Heart left ventricle (tissue), 16 donors: ENCODE measurements at places on chromosomes 11 and 22. TPM values are rescaled to one million over a fixed set of nuclear protein-coding genes. Genes with fewer than 3 reads are reported as not detected.

DNA sequence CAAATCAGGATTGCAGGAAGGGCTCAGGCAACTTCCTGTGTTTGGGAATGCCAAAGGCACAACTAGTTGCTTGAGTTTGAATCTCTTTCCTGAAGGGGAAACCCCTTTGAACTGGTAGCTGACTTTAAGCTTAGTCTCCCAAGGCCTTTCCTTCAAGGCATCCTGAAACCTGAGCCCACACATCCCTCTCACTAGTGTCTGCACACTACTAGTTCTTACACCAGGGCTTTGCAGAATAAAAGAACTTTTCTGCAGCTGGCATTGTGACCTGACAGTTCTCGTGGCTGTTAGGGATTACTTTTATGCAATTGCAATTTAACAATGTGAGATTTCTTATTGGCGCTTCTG, 95.4 kb downstream of the EXT2 start:
- no peak for DNase-seq

- no peak for DNase-seq
Measured at GRCh38 chr11:45949992-45950407, 27.5 kb downstream of the LARGE2 start.

DNA sequence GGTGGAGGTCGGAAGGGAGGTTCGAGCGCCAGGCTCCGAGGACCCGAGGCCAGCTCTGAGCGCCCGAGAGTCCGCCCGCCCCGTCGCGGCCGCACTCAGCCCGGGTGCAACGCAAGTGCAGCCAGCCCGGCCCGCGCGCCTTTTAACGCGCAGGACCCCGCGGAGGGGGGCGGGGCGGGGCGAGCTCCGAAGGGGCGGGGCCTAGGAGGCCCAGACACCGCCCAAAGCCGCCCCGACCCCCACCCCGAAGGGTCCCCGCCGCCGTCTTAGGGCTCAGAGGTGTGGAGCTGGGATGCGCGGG, at the start of gene PHOX2A:
Gene PHOX2A, minus strand, starts transcription at position 117 of the 301 bp plus-strand sequence. CDS start 172 bp downstream, outside the sequence.
- no peak for DNase-seq

GRCh38 chr11:104146421-104146820, 17.5 kb downstream of the PDGFD start:
- no peak for DNase-seq

DNA sequence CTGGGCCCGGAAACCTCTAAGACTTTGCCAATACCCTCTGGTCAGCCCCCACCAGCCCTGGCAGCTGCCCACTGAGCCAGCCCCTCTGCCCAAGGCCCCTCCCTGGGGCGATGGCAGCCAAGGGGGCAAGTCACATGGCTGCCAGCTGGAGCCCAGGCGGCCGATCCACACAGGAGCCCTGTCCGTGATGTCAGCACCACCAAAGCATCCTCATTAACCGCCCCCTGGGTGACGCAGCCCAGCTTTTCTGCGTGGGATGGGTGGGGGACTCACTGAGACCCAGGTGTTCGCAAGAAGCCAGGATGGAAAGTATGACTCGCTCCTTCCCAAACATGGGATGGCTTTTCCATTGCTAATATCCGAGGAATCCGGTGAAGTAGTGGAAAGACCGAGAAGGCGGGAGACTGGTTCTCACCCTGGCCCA, 46.6 kb upstream of the WNT7B start:
- DNase-seq: no peak

- DNase-seq: no peak
Measured at GRCh38 chr11:74221816-74222215, 50.7 kb downstream of the PPME1 start.

DNA sequence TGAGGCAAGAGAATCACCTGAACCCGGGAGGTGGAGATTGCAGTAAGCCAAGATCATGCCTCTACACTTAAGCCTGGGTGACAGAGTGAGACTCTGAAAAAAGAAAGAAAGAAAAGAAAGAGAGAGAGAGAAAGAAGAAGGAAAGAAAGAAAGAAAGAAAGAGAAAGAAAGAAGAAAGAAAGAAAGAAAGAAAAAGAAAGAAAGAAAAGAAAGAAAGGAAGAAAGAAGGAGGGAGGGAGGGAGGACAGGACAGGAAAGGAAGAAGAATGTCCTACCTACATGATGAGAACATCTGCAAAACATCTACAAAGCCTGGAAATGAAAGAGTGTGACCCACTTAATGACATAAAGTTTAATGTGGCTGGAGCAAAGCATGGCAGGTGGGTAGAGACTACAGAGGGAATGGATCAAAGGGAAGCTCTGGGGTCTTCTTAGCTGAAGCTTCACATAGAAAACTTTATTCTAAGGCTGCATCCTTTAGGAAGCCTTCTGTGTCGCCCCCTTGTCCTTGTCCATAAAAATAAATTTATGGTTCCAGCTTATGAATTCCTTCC, 112.3 kb upstream of the ASPHD2 start:
- DNase-seq: no peak

GRCh38 chr11:113553915-113554314, 78.7 kb upstream of the DRD2 start:
- no peak for DNase-seq

DNA sequence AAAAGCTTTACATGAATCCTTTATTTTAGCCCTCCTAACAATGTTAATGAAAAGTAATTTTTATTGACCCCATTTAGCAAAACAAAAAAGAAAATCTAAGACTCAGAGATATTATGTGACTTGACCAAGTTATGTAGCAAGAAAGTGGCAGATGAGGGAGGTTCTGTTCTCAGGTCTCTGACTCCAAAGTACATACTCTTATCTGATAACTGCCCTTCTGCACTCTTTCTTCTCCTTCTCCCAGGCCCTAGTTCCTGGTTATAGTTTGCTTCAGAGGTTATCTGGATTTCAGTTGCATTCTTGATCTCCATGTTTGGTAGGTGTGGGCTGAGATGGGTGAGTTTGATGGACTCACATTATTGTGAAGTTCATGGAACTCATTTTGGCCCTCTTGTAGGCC, 4.5 kb downstream of the OR9Q2 start:
- DNase-seq: no peak

DNA sequence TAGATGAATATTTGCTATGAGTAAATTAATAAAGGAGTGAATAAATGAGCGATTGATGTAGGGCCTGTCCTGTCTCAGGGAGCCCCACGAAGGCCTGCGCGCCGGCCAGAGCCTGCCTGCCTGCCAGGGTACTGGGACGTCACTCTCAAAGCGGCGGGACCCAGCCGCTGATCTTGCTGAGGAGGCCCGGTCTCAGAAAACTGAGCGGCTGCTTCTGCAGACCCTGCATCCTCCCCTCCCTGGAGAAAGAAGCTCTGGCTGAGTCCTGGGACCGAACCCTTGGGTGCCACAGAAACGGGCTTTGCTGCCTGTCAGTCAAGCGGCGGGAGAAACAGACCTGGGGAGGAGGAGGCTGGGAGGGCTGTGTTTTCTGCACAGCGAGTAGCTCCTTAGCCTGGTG, 91.6 kb upstream of the B3GAT1 start:
- DNase-seq: no peak

GRCh38 chr11:12901874-12902481, 107.1 kb upstream of the RASSF10 start:
- no peak for DNase-seq

Gene CCDC116
- 0.30 TPM for total RNA-seq

Gene ESAM
- 43.3 TPM for total RNA-seq

Gene KCNJ1
- total RNA-seq: not detected

Gene CCDC15
- total RNA-seq: 0.14 TPM

Gene INS
- not detected for total RNA-seq

Gene CALCA
- not detected for total RNA-seq

Gene C11orf97
- total RNA-seq: not detected

Gene KCNQ1OT1
- total RNA-seq: 0.91 TPM

Gene CABP4
- 0.79 TPM for total RNA-seq
